ENCODE measurements at places on chromosomes 16 and 17.
A peak's percentile ranks its signal among the peaks of the same experiment; 100 is the strongest.

DNA sequence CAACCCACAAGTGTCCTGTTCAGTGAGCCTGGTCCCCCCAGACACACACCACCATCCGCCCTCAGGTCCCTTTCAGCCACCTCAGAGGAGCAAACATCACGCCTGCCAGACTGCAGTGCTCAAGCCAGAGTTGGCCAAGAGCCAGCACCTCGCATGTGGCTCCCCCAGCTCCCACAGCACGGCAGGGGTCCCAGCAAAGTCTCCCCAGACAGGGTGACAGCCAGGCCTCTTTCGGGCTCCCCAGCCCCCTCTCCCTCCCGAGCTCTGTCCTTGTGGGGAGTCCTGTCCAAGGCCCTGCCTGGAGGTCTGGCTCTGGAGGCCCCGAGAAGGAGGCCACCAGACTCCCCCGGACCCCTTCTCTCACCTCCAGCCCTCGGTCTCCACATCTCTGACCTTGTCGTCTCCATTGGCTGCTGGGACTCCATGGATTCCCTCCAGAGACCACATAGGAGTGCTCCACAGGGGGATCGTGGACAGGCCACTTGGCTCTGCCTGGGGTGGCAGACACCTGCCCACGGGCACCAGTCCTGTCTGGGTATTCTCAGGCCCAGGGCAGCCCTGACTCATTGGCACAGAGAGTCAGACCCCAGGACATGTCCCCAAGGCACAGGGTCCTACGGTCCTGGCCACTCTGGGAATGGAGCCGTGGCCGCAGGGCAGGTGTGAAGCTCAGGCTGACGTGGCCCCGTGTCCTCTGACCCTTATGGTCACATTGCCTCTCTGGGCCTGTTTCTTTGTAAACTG lies 1.8 kb upstream of the MYADML2 start:
- DNase-seq, result no peak

DNA sequence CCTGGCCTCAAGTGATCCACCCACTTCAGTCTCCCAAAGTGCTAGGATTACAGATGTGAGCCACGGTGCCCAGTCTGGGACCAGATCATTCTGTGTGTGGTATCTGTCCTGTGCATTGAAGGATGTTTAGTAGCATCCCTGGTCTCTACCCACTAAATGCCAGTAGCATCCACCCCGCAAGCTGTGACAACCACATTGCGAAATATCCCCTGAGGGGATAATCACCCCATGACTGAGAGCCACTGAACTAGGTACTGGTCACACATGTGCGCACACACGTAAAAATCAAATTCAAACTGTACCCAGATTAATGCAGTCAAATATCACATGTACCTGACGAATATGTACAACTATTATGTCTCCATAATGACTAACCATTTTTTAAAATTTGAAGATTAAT lies 35.8 kb downstream of the TEKT5 start:
- DNase-seq, result no peak

- DNase-seq, result no peak
These were observed 5.2 kb downstream of the ITPRIPL2 start for GRCh38 chr16:19118938-19119431.

- DNase-seq, result no peak
These were observed 5.4 kb upstream of the STAT5B start for GRCh38 chr17:42281571-42282096.

DNA sequence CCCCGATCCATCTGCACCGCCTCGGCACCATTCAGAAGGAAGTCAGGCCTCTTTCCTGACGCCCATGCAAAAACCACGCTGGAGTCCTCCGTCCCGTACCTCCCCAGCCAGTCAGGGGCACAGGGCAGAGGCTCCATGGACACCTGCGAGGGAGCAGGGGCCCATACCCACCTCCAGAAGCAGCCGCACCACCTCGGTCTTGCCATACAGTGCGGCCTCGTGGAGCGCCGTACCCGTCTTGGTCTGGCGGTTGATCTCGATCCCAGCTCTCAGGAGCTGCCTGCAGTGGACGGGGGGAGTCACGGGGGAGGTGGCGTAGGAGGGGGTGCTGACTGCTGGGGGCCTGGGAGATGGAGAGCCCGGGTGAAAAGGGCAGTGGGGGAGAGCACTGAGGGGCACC lies 9.2 kb downstream of the CASKIN2 start:
- no peak for DNase-seq

GRCh38 chr16:4217204-4218131 lies 24.4 kb downstream of the SRL start:
- no peak for DNase-seq

DNA sequence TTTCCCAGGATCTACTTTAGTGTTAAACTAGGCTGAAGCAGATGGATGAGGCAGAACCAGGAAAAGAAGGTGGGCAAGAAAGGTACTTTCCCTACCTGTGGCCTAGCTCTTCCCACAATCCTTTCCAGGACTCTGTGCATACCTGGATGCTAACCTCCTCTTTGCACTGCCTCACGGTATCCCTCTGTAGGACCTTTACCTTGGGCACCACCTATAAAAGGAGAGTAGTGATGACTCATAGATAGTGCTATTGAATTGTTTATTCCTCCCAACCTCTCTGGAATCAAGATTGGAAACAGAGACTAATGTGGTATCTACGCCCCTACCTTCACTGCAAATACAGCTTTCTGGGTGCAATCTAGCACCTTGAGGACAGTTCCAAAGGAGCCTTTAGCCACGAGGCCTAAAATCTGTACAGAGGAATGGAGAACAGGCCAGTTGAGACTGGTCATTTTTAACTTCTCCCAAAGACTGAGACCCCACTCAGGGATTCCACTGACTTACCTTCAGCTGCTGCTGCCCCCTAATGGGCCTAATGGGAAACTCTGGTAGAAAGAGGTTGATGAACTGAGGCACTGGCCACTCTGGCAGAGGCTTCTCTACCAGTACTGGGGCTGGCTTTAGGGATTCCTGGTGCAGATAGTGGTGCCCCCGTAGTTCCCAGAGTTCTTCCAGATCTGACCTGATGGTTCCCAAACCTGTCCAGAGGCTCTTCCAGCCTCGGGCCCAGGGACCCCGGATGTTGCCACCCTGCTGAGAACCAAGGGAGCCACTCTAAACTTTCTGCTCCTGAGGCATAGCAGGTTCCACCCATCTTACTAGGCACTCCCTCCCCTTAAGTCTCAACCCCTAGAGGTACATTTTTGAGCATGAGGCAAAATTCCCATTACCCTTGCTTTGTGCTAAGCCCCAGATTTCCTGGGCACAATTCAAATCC lies 781 bp downstream of the RSKR start:
- no peak for DNase-seq

- DNase-seq, result no peak
These were observed at the start of gene KRTAP29-1 for GRCh38 chr17:41301916-41302901. Gene KRTAP29-1, minus strand, starts transcription at chr17:41302851. Its CDS starts 0 bp downstream, at chr17:41302851.

GRCh38 chr17:72998343-72998742 lies 94.1 kb downstream of the SLC39A11 start:
- DNase-seq, result no peak

DNA sequence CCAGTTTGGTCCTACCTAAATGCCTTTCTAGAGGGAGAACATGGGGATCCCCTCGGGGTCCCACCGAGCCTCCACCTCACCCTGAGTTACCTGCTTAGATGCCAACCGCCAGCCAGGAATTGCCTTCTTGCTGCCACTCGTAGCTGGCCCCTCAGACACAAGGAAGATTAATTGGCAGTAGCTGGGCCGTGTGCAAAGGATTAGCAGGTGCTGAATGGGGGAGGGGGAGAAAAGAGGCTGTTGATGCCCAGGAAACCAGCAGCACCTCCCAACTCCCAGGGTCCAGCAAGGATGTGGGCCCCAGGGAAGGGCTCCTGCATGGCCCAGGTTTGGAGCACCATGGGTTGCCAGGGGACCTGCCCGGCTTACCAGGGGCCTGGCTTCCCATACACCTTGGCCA lies at the start of gene CNGB1:
Gene CNGB1, minus strand, starts transcription at position 159 of the 400 bp plus-strand sequence. CDS start 3,842 bp downstream, outside the sequence.
- DNase-seq, result no peak

- no peak for DNase-seq
These were observed 118.5 kb upstream of the CACNG5 start for GRCh38 chr17:66716236-66717026.

- DNase-seq, result no peak
These were observed 144.7 kb upstream of the SOX9 start for GRCh38 chr17:71976011-71976649.

GRCh38 chr17:63675607-63676546 lies 24.0 kb downstream of the LIMD2 start:
- DNase-seq, result no peak

DNA sequence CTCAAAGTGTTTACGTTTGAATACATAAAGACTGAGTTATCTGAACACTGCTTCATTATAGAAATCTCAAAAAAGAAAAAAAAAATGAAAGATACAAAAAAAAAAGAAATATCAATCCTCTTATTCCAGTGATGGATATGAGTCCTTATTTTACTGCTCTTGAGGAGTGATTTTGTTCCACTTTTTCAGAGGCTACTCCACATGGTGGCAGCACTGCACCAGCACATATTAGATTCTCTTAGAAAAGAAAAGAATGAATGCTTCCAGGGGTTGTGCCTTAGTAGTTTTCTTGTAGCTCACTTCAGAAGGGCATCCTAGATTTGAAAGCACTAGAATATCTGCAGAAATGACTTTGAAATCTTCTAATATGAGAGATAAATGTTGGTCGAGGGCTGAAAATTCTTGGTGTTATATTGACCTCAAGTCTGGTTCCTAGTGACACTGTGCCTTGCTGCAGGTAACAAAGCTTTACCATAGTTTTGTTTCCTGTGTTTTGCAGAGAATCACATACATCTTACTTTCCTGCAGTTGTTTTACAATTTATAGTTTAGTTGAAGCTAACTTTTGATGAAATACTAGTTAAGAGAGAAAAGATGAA lies 25.9 kb downstream of the AP2B1 start:
- no peak for DNase-seq

GRCh38 chr17:55454906-55455474 lies 33.4 kb upstream of the MMD start:
- no peak for DNase-seq

GRCh38 chr17:17728550-17729251 lies 47.4 kb downstream of the RAI1 start:
- no peak for DNase-seq

GRCh38 chr16:17632667-17633066 lies 161.9 kb upstream of the XYLT1 start:
- no peak for DNase-seq

DNA sequence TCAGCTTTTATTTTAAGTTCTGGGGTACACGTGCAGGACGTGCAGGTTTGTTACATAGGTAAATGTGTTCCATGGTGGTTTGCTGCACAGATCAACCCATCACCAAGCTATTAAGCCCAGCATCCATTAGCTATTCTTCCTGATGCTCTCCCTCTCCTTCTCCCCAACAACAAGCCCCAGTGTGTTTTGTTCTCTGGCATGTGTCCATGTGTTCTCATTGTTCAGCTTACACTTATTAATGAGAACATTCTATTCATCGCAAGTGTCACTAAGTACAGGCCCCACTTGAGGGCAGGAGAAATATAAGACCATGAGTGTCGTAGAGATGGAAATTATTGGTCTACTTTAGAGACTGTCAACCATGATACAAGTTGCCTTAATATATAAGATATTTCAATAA lies 615.1 kb downstream of the CDH8 start:
- DNase-seq, result no peak

DNA sequence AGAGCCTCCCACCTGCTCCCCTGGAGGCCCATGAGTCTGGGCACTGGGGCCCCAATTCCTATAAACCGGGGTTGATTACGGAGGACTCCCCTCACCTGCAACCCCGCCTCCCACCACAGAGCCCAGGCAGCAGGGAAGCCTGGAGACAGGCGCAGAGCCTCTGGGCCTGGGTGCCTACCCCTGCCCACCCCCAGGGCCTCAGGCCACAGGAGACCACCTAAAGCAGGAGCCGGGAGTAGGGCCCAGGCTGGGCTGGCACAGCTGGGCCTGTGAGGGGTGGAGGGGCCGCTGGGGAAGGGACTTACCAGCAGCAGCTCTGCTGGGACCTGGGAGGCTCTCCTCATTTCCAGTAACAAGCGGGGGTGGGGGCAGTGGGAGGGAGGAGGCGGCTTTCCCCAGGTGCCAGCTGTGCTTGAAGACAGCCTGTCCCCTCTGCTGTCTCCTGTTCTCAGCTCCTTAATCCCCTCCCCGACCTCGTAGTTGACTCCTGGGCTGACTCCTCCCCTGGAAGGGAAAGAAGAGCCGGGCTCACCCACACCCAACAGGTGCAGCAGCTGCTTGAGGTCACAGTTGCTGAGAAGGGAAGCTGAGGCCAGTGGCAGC lies 46.8 kb downstream of the TMEM235 start:
- no peak for DNase-seq

- no peak for DNase-seq
These were observed 22.1 kb downstream of the FCSK start for GRCh38 chr16:70476272-70477020.

DNA sequence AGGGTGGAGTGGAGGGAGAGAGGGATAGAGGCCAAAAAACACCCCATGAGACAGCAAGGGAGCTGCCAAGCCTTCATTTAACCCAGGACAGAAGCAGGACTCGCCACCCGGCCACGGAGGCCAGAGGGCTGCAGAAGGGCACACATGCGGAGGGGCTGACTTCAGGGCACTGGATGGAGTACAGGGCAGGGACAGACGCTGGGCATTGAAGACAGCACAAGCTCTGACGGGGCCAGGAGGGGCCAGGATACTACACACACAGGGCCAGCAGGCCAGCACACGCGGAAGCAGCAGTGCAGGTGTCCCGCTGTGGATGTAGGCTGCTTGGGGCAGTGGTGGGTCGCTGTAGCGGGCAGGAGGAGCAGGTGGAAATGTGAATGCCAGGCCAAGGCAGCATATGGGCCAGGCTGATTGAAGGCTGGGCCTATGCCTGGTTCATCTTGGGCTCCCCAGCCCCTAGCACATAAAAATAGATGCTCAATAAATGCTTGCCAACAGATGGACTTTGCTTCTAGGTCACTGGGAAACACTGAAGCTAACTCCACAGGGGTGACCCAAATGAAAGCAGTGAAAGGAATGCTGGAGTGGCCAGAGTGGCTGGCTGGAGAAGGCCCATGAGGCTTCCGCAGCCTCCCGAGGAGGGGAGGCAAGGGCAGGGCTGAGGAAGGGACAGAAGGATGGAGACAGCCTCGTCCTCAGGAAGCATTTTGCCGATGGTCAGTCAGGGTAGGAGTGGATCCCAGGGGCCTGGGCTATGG lies 61.6 kb downstream of the GNA13 start:
- no peak for DNase-seq

DNA sequence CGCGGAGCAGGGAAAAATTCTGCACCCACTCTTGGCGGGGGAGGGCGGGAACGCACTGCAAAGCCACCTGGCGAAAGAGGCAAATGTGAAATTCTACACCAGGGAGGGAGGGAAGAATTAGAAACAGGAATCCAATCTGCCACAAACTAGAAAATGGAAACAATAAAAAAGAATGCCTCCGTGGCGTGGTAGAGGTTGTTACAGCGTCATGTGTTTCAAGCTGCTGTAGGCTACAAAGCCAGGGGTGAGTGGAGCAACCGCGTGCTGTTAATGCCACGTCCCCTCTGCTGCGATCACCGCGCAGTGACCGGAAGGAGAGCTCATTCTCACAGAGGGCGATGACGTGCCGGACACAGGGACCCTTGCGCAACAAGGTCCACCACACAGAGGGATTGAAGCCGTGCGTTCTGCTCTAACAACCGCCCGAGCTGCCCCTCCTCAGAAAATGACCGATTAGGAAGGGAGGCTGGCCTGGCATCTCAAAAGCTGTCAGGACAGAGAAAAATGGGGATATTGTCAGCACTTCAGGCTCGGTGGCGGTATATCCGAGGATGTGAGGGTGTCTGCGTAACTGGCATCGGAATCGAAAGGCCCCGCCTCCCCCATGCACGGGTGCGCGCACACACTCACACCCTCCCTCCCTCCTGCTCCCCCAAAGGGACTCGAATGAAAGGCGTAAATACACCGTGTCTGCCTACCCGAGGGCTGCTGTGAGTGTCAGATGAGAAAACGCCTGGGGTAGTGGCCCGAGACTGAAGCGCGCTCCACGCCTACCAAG lies 70.8 kb upstream of the TNRC6C start:
- DNase-seq, result peak; percentile 56
